Activated CD8-positive, alpha-beta memory T cell treated with anti-CD3 and anti-CD28 coated beads for 1 hour (primary cell): ENCODE measurements at places on chromosomes 3 and 15.

DNA sequence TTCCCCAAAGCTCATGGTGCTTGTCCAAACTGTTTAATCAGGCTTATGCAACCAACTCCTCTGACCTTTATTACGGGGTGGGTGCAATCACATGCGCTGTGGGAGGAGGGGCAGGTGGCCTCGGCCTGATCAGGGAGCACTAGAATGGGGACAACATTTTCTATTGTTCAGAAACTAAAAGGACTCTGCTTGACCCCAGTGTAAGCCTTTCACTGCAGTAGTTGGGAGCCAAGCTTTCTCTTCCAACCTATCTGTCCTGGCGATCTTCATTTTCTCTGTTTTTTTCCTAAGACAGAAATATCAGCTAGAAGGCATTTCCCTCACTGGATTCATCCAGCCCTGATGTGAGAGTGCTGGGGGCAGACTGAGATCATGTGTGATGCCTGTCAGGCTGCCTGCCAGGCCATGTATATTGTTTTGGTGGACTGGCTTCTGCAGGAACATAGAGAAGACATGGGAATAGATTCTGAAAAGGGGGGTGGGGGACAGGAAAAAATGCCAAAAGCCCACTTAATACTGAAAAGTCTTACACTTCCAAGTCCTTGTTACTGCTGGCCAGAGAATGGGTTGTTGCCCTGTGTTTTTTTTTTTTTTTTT, 627.0 kb upstream of the TBL1XR1 start:
- DNase-seq = no peak

DNA sequence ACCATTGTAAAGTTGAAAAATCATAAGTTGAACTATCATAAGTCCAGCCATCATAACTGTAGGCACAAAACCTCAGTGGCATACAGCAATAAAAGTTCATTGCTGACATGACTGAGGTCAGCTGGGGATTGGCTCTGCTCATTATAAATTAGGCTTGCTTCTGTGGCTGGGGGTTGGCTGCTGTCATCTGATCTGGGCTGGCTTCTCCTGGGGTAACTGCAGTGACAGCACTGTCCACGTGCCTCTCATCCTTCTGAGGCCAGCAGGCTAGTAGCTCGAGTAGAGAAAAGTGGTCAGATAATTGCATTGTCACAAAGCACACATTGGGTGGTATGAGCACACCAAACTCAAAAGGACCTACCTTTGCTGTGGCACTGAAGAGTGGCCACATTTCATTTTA, 31.3 kb downstream of the CMTM7 start:
- no peak for DNase-seq

DNA sequence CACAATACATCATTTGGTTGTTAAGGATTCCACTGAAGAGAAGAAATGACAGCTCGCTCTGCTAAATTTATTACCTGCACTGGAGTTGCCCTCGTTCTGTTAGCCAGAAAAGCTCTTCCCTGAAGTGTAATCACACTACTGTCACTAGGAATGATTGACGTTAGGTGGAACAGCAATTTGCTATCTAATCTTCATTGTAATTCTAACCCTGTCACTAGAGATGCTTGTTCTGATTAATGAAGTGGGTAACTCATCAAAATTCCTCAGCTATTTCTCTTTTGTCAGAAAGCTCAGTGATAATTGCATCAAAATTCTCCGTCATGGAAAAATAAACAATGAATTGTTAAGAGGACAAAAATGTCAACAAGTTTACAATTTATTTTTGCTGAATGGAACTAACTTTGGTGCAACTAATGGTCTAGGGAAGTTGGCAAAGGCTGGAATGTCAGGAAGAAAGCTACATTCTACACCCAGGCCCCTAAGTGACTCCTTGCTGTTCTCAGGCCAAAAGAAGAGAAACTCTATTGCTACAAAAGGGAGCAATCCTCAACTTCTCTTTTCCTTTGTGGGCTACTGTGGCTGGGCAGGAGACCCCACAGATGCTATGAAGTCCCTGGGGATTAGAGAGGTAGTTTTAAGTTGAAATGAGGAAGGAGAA, 34.1 kb downstream of the CCDC191 start:
- DNase-seq = no peak

GRCh38 chr3:53114412-53115074, 15.7 kb downstream of the RFT1 start:
- DNase-seq = no peak

DNA sequence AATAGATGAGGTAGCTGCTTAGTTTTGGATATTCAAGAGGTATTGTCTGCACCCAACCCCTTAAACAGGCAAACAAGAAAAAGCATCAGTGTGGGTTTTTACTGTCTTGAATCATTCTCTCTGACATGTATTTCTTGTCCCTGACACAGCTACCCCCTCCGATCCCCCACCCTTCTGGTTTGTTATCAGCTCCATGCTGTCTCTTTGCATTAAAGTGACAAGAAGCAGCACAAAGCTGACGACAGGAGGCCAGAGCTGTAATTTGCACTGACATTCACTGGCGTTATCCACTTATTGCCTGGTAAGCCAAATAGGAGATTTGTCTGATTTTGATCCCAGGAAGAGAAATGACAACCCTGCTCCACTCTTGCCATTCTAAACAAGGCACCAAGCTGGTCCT, 83.3 kb upstream of the SNRK start:
- DNase-seq = no peak

DNA sequence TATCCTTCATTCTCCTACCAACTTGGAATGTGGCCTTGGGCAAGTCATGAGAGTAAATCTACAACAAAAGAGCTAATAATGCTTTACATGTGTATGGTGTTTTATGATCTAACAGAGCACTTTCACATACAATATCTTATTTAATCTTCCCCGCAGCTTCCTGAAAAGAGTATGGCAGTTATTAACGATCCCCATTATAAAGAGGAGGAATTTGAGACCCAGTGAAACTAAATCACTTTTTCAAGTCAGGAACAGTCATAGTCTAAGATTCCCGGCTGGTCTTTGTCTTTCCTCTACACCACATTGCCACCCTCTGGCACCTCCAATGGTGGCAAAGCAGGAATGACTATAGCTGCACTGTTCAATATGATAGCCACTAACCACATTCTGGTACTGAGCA, 69.7 kb upstream of the CMSS1 start:
- DNase-seq = no peak

DNA sequence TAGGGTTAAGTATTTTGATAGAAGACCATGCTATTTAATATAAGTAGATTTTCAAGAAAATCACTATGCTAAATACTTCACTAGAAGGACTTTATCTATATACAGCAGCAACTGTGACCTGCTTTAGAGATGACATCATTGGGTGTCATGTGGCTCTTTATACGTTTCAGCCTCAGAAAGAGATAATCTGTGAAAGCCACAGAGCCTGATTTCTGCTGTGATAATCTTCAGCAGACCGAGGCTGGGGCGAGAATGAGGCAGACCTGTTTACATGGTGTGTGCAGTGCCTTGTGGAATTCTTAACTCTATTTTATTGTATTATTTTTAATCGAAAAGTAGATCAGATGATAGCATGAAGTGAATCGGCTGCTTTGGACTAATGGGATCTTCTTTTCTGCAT, 471.2 kb downstream of the MFSD1 start:
- no peak for DNase-seq

DNA sequence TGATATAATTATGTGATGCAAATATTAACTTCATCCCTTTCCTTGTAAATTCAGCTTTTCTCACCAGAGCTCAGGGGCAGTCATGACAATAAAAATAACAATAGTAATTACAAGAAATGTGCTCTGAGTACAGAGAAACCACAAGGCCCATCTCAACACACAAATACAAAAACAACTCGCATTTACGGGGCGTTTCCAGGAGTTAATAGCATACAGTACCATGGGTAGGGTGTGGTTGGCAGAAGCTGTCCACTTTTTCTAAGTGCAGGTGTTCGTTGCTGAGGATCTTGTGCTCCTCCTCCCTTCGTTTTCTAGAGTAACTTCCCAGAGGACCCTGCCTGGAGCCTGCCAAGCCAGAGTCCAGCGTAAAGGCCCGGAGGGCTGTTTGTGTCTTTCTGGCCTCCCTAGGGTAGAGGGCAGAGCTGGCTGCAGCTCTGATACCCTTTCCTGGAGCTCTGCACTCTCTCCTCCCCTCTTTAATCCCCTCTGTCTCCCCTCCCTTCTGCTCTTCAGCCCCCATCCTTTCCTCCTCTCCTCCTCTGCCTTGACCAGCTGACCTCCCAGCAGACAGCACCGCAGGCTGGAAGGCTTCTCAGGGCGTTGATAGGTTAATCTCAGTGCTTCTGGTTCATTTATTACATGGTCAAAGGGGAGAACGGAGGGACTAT, 11.4 kb downstream of the SEMA3G start:
- no peak for DNase-seq

GRCh38 chr3:194206320-194206719, 70.4 kb downstream of the HES1 start:
- DNase-seq = no peak

GRCh38 chr3:113439606-113440005, 1.7 kb downstream of the CFAP44 start:
- DNase-seq = no peak

GRCh38 chr3:189664311-189664710, 33.1 kb downstream of the TP63 start:
- no peak for DNase-seq

- DNase-seq = no peak
Observed at GRCh38 chr3:128201158-128201755, 48.0 kb downstream of the EEFSEC start.

DNA sequence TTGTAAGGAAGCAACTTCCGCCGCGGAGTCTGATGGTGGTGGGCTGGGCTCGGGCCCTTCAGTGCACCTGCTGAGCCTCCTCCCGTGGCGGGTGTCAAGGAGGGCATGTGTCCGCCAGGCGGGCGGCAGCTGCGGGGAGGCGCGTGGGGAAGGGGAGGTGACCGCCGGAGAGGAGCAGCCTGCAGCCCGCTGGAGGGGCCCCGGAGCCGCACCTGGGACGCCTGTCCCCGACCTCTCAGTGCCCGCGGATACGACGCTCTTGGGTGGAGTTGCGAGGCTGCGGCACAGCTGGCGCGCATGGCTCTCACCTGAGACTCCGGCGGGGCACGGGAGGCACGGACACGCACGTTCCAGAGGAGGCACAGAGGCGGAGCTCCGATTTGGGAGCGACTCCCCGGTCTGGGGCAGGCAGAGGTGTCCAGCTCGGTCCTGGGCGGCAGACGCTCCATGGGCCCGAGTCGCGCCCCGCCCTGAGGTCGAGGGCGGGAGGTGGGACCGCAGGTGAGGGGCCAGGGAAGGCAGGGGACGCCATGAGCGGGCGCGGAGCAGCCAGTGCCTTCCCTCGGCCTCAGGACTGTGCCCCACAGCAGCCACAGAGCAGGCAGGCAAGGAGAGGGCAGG, 50.2 kb upstream of the PRR20G start:
- no peak for DNase-seq

- no peak for DNase-seq
Observed at GRCh38 chr3:114460459-114460858, 166.6 kb downstream of the TIGIT start.

DNA sequence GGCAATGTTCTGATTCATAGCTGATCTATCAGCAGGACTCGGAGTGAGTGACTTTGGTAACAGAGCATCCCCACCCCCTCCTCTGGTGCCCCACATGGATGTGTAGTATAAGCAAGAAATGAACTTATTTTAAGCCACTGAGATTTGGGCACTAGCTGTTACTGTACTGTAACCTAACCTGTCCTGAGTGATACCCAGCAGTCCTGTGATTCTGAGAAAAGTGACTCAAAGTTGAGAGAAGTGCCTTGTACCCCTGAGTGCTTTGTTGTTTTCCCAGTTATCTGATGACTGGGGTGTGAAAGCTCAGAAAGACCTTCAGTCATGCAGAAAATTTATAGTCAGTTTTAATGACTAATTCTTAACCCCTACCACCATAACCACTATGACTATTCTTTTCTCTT, 439.9 kb upstream of the RBMS3 start:
- no peak for DNase-seq

DNA sequence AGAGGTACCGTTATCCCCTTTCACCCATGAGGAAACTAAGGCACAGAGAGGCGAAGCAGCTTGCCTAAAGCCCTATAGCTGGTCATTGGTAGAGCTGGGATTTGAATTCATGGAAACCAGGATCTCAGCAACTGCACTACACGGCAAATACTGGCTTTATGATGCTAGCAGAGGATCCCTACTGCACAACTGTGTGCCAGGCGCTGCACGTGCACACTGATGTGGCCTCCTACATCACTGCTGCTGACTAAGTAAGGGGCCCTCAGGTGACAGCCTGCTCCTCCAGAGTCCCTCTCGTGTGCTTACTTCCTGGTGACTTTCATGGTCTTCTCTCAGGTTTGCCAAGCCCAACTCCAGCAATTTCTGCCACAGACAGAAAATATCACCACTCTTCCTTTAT, 3.4 kb upstream of the POLG start:
- DNase-seq = no peak

- DNase-seq = no peak
Observed at GRCh38 chr3:11185564-11186317, 31.4 kb downstream of the HRH1 start.

GRCh38 chr3:185759512-185759911, 65.3 kb downstream of the IGF2BP2 start:
- DNase-seq = no peak
